Esophagus squamous epithelium (tissue), 5 donors: ENCODE measurements at places on chromosomes 4 and X.
A peak's percentile ranks its signal among the peaks of the same experiment; 100 is the strongest.

- no peak for DNase-seq
Observed at GRCh38 chr4:4985844-4986243, 33.4 kb downstream of the CYTL1 start.

- no peak for DNase-seq
Observed at GRCh38 chr4:86976801-86977485, 42.1 kb downstream of the AFF1 start.

- DNase-seq = no peak
Observed at GRCh38 chr4:6280365-6280996, 10.8 kb downstream of the WFS1 start.

DNA sequence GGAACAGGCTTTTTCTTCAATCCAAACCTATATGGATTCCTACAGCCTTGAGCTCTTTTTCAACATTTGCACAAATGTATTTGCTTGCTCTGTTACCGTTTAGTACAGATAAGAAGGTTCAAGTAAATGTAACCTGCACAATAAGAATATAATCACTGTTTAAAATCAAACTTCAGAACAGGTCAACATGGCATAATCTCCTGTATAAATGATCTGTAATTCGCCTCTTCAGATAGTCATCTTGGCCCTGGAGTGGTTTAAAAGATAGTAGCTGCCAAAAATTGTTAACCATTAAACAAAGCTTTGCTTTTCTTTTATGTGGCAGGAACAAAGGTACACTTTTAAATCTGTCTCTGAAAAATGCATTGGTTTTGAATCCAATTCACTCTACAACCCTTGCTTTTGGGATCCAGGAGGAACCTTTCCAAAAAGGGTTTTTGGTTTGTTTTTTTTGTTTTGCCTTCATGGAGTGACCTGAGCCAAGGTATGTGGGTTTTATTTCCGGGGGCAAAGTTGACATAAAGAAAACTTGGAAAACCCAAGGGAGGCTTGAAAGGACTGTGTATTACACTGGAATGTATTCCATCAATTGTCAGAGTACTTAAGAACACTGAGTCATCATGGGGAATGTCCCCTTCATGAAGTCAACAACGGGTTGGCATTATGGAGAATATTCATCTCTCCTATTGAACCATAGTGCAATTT is 210.4 kb upstream of the HCCS start:
- no peak for DNase-seq

DNA sequence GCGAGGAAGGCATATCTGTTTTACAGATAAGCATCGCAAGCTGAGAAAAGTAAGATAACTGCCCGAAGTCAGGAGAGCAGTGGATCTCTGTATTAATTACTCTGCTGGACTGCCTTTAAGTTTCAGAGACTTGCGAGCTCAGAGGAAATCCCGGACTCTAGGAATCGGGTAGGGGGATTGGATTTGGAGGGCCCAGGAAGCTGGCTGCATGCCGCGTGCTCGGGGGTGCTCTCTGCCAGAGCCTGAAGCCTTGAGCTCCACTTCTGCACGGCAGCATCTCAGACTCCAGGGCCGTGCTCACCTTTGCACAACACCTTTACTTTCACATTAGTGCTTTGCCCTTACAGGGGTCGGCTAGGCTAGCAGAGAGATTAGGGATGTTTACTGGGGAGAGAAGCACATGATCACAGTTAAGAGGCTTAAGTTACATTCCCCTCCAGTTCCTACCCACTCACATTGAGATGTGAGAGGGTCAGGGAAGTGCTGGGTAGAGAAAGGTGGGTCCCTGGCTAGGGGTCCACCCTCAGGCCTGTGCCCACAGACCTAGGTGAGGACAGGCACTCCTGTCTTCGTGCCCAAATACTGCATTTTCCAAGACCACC is 57.0 kb downstream of the TRIML1 start:
- DNase-seq = no peak

- DNase-seq = peak; percentile 7
Observed at GRCh38 chr4:6324999-6325787, 55.5 kb downstream of the WFS1 start.

DNA sequence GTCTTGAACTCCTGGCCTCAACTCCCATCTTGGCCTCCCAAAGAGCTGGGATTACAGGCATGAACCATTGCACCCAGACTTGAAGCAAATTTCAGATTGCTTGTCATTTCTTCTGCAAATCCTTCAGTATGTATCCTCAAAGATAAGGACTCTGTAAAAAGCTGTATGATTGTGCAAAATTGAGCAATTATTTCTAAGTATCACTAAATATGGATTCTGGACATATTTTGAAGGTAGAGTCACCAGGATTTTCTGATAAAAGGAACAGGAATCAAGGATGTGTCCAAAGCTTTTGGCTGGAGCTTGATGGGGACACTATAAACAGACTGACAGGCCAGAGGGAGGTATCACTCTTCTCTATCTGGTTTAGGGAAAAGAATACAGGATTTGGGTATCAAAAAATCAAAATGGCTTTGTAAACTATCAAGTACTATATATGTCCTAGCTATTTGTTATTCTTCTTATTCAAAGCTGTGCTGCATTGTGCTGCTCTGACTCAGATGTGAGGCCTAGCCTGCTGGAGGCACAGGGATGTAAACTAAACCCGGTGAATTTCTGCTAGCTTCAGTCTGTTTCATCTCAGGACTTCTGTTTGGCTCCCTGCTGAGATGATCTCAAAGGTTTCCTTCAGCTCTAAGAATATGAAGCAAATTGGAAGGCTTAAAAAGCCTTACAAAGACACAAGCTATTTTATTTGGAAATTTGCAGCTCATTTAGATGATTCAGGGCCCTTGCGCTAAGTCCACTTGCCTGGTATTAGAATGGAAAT is 8.3 kb downstream of the RPS4X start:
- no peak for DNase-seq

GRCh38 chrX:70970482-70970995 is 39.6 kb upstream of the SLC7A3 start:
- no peak for DNase-seq

DNA sequence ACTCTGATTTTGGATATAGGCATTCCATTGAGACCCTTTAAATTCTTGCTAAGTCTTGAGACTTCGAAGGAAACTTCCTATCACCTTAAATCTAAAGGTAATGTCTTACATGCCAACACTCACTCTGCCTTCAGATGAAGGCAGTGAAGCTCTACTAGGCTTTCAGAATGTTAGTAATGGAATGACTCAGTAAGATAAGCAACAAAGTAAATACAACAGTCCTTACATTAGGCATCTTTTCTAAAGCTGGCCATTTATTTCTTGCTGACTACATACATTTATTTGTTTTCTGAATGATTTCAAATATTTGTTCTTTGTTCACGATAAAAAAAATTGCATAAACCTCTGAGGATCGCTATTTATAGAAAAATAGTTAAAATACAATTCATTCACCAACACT is 43.5 kb downstream of the ASIC5 start:
- no peak for DNase-seq

DNA sequence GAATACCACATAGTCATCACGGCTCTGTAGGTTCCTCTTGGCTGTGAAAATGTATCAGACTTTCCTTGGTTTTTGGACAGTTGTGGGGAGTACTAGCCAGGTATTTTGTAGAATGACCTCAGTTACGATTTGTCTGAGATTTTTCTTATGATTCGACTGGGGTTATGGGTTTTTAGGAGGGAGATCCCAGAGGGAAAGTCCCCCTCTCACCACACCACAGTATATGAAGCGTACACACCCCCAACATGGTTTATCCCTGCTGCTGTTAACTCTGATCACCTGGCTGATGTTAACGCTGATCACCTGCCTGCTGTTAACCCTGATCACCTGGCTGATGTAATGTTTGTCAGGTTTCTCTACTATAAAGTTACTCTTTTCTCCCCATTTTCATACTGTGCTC is 72.6 kb downstream of the ANAPC4 start:
- no peak for DNase-seq

- no peak for DNase-seq
Observed at GRCh38 chrX:120839491-120839890, 36.2 kb downstream of the CT47B1 start.

GRCh38 chr4:105710012-105710600 is 1.5 kb downstream of the GSTCD start:
- no peak for DNase-seq

DNA sequence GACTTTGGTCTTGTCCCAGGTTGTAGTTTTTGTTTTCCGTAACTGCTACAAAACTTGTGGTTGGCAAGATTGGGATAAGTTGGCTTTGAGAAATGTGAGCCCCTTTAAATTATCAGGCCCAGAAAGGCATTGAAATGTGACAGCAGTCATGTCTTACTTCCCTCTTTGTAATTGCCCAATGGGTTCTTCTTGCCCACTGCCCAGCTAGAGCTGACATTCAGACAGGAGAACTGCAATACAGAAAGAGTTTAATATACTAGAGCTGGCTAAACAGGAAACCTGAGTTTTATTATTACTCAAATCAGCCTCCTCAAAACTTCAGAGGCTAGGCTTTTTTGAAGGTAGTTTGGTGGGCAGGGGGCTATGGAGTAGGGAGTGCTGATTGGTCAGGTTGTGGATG is 288.3 kb downstream of the ZNF674 start:
- no peak for DNase-seq

DNA sequence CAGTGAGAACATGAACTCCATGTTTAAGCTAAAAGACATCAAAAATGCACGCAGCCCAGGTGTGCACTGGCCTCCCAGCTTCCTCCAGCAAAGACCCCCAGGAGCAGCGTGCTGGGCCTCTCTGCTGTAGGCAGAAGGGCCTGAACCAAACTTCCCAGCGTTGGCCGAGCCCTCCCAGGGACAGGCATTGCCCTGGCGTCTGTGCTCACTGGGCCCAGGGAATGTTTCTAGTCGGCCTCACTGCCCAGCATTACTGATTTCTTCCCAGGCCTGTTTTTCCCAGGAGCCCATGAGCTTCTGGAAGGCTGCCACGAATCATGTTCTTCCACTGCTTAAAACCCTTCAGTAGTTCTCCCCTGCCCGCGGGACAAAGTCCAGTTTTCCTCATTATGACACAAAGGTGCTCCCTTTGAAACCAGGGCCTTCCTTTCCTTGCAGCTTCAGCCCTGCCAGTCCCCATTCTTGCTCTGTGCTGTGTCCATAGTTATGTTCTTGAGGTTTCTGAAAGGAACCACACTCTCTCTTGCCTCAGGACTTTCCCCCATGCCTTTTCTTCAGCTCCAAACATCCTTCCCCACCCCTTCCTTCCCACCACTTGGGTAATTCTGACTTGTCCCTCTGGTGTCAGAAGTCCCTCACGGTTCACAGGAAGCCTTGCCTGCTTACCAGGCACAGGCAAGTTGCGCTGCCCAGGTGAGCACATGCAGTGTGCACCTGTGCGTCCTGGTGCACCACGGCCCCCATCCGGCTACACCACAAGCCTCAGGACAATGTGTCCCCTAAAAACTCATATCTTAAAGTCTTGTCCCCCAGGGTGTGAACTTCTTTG is 93.4 kb upstream of the ENPP6 start:
- no peak for DNase-seq

DNA sequence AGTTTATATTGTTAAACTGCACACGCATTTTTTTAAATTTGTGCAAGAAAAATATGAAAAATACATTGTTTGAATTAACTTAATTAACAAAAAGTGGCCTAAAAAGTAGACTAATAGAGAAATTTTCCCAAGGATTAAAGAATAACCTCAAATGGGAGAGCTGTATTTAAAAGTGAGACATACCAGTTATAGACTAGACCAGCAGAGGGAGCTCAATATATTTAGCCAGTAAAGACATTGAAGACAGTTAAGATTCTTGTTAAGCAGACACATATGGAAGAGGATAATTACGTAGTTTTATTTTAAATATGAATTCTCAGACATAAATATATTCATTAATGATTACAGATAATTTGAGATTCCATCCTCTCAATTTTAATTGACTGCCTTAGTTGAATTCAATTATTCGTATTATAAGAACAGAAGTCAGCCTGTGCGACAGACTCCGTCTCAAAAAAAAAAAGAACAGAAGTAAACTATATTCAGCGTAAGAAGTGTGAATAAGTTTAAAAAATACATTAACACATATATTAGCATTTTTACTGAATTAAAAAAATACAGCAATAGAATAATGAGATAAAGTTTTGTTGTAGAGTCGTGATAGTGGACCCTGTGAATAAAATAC is 64.8 kb downstream of the GLRA3 start:
- no peak for DNase-seq

- DNase-seq = no peak
Observed at GRCh38 chr4:7765666-7766065, 174.0 kb downstream of the AFAP1 start.

- no peak for DNase-seq
Observed at GRCh38 chr4:40846532-40846931, 96.8 kb downstream of the NSUN7 start.

DNA sequence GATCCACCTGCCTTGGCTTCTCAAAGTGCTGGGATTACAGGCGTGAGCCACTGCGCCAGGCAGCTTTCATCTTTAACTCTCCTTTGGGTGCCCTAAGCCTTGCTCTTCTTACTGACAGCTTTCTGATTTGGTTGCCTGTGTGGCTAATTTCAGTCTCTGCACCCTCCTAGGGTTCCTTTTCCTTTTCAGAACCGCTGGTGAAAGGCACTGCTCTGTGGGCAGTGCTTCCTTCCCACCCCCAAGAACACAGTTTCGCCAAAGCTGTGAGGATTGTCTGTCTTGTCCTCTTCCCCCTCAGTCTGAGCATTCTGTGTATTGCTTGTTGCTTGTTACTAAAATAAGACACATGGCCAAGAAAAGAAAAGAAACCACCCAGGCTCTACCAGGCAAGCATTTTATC is 101.4 kb upstream of the FRMPD3 start:
- DNase-seq = no peak

- no peak for DNase-seq
Observed at GRCh38 chrX:134528960-134529359, 69.0 kb downstream of the HPRT1 start.

DNA sequence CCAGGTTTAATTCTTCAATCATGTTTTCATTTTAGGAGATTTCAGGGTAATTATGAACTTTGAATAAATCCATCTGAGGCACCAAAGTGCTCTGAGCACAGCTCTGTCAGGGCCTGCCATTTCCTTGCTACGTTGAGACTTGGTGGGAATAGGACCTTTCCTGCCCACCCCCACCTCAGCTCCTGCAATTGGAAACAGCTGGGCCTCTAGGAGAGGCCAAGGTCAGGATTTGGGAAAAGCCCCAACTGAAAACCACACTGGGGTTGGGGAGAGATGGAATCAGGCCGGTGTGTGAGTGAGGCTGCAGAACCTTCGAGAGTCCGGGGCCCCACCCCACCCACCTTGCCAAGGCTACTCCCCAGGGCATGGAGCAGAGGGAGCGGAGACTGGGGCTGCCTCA is 212.7 kb upstream of the BCOR start:
- DNase-seq = no peak

- DNase-seq = no peak
Observed at GRCh38 chr4:162523171-162523570, 359.4 kb upstream of the FSTL5 start.

- no peak for DNase-seq
Observed at GRCh38 chr4:118112117-118113046, 78.1 kb downstream of the NDST3 start.

- DNase-seq = no peak
Observed at GRCh38 chrX:18725310-18725943, 18.0 kb downstream of the PPEF1 start.

- no peak for DNase-seq
Observed at GRCh38 chr4:165783626-165784025, 89.4 kb upstream of the TLL1 start.
